Activated effector memory CD4-positive, alpha-beta T cell treated with anti-CD3 and anti-CD28 coated beads, Interleukin-2, amount 50 U/mL, for 16 hours (primary cell): ENCODE measurements at places on chromosomes 3 and 15.

DNA sequence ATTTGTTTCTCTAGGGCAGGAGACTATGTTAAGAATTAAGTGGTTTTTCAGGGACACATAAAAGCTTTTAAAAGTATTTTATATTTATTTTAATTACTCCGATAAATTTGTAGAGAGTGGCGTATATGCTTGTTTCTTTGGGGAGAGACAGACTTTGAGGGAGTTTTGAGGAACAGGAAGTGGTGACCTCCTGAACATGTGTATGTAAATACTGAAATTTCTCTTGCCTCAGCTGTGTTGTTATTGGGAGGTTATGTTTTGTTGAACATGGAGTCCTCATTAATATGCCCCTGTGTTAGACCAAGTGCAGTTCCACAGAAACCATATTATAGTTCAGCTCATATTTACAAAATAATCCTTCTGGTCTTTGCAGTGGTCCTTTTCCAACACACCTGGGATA is 41.8 kb upstream of the UTS2B start:
- DNase-seq = no peak

DNA sequence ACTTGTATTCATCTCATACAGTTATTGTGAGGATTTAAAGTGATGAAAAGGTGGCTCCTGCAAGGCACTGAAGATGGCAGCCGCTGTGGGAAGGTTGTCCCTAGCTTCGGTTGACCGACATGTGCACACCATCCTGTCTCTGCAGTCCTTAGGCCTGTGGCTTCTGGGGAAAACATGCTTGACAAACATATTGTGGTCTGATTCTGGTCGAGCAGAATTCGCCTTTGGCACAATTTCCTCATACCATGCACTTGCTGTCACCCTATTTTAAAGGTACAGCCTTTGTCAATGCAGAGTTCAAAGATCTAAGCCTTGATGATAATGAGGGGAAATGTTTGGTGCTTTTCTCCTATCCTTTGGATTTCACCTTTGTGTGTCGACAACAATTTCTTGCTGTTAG is 50.9 kb downstream of the PRICKLE2 start:
- DNase-seq = no peak

DNA sequence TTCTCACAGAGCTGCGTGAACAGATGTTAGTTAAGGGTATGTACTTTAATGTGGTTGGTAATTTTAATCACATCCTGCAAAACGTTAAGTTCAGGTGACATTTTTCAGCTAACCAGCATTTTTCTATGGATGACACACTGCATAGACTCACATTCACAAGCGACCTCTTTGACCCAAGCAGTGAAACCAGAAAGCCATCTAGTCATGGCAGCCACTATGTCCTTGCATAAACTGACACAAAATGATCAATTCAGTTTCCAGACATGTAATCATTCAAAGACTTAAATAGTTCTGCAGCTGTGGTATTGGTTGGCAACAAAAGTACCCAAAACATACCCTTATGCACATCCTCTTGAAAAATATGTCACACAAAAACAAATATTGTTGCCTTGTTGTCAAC is 7.4 kb upstream of the CAPN7 start:
- DNase-seq = no peak

GRCh38 chr3:144350125-144350524 is 378.5 kb downstream of the DIPK2A start:
- DNase-seq = no peak

- no peak for DNase-seq
Observed at GRCh38 chr3:79063624-79064023, 704.2 kb downstream of the ROBO1 start.

DNA sequence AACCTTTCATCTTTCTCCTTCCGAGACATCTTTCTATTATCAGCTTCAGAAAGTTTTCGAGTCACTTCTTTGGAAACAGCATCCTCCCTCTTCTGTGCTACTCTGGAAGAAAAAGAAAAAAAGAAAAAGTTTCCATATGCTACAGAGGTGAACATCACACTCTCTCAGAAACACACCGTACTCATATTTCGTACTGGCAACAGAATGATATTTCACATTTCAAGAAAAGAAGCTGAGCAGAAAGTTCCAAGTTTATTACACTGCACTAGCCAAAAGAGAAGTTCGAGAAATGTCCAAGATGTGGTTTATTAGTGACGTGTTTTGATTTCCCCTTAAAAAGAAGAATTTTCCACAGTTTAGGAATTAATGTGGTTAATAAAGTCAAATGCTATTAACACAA is 6.0 kb downstream of the SSR3 start:
- no peak for DNase-seq

- DNase-seq = no peak
Observed at GRCh38 chr15:33135355-33135781, 59.1 kb downstream of the FMN1 start.

DNA sequence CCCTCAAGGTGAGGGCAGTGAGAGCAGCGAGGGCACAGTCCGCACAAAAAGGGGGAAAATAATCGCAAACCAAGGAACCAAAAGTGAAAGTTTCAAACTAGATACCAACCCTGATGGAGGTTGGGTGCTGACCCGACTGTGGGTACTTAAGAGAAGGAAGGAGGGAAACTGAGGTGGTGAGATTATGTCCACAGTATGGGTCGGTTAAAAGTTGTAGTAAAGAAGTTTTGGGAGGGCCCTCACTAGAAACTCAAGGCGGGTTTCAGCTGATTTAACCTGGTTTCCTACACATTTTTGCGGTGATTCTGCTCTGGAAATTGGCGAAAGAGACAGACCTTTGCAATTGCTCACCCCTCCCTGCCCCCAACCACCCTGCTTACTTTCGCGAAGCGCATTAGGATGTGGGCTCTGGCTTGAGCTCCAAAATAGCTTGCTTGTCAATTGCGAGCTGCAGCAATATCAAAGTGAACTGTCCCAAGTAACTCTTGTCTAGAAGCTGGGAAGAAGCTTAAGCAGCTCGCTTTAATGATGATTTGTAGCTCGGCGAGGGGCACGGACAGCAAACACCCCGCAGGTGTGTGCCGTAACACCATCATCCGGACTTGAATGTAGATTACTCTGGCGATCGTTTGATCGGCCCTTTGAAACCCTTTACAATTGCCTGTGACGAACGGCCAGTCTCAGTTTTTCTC is 15.8 kb downstream of the SOX2 start:
- no peak for DNase-seq

DNA sequence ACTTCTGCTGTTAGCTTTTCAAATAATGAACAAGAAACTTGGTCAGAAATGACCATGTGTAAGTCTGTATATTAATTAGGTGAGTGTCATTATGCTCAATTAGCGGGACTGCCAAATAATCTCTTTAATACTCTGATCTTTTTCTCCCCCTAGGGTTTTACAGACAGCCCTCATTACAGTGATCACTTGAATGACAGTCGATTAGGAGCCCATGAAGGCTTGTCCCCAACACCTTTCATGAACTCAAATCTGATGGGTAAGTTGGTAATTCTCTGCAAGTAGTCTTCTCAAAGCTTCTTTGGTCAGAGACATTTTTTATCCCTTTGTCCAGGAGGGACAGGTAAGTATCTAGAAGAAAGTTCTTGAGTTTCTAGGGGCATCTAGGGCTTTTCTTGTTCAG is 173.2 kb downstream of the TCF12 start:
- DNase-seq = no peak

DNA sequence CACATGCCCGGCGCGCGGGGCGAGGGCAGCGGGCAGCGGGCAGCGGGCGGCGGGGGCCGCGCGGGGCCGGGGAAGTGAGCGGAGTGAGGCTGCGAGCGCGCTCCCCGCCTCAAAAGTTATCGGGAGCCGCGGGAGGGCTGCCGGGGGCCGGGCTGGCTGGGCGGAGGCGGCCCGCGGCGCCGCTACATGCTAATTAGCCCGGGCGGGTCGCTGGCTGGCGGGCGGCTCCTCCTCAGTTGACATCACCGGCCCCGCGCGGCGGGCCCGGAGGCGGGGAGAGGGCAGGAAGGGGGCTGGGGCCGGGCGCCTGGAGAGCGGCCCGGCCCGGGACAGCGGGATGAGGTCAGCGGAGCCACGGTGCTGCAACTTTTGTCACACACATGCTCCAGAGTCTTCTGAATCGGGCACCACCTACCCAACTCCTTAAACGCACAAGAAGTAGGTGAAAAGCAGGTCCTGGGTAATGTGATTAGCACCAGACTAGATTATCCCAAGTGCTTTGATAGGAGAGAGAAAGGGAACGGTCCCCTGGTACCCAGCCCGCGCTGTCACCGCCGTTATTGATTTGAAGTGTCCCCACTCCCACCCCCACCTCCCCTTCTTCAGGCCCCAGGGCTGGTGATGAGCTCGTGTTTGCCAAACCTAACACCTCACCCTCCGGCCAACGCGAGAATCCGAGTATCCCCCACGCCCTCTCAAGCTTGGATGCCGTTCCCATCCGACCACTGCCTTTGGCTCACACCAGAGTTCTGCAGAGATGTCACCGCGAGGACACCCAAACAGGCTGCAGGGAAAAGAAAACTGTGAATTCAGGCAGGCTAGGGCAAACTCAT is at the start of gene HEG1:
HEG1 (minus strand) TSS at position 85 of the 833 bp plus-strand sequence. CDS start 107 bp downstream, outside the sequence.
- peak; percentile 92 for DNase-seq

DNA sequence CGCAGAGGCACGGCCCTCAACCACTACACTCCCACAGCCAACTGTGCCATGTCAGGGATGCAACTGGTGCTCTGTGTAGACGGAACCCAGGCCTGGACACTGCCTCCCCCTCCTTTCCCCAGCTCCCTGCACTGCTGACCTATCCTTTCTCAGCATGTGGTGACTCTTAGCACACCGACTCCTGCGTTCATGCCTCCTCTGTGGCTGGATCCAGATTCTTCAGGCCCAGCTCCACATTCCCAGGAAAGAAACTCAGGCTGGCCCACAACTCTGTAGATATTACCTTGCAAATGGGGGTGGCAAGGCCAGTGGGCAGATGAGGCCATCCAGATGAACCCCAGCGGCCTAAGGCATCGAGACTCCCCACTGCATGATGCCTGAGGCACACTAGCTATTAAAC is 272.7 kb downstream of the OCA2 start:
- DNase-seq = peak; percentile 17

DNA sequence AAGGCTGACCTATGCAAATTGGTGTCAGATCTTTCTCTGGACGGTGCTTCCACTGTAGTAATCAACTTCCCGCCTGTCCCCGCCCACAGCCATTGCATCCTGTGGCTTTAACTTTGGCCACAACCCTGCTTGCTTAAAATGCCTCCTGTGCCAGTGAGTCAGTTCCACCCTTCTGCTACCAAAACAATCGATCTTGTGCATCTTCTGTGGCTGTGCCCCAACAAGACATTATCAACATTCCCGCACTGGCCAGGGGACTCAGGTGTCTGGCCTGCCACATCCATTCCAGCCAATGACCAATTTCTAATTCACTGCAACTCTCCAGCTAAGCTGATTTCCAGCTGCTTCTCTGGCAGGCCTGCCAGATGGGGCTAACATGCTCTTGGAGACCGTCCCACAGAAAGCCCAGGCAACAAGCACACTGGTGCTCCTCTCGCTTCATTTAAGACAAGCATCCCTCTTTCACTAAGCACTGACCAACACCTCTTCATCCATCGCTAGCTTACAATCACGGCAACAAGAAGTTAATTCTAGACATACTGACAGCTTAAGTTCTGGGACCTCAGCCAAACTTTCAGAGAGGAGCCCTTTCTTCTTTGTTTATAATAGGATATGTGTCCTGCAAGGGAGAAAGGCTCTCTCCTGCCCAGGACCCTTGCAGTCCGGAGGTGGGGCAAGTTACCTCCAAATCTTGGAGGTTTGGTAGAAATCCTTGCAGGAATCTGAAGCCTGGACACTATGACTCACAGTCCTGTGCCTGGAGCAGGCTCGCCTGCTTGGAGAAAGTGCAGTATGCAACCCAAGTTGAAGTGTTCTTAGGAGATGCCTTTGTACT is 6.7 kb downstream of the CA12 start:
- no peak for DNase-seq

GRCh38 chr3:8279476-8279875 is 222.1 kb upstream of the LMCD1 start:
- no peak for DNase-seq

GRCh38 chr15:80660119-80660518 is 35.0 kb upstream of the ABHD17C start:
- DNase-seq = no peak

DNA sequence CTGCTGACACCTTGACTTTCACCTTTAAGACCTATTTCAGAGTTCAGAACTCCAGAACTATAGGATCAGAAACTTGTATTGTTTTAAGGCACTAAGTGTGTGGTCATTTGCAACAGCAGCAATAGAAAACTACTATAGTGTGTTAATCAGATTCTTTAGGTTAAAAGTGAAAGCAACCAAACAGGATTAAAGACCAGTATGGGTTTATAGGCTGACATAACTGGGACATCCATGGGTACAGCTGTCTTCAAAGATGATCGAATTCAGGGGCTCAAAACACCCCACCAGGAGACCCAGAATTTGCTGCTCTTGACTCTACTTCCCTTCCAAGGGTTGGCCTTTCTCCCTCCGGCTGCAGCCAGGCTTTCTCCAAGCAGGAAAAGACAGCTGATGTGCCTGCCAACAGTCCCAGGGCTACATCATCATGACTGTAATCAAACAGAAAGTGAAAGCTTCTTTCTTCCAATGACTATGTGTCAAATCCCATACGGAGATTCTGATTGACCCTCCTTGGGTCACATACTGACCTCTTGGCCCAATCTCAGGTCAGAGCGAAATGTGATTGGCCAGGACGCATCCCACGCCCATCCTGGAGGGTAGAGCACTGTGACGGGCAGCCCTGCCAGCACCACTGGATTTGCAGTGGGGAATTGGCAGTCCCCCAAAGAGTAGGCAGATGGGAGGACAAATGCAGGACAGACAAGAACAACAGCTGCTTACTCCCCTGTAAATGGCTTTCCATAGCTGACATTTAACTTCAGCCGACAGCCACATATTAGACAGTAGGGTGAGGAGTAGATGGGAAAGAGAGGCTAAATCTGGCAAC is 51.4 kb upstream of the RNF7 start:
- no peak for DNase-seq

- DNase-seq = no peak
Observed at GRCh38 chr3:114700637-114701234, 406.9 kb downstream of the TIGIT start.

- DNase-seq = peak; percentile 85
Observed at GRCh38 chr3:172511783-172512762, 11.2 kb downstream of the TNFSF10 start.

DNA sequence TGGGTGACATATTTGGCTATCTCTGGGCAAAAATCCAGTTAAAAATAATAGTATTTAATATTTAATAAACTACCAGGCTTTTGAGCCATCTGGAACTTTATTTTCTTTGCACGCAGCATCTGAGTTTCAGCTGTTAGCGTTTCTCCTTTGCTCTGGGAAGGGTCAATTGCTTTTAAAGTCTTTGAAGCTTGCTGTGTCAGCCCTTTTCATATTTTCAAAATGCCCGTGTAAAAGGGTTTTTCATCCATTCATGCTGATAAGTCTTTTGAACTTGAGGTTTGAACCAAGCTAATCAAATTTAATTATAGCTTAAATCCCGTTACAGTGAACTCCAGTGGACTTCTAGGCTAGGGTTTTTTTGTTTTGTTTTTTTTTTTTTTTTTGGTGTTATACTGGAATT is 79.1 kb downstream of the SLC25A26 start:
- no peak for DNase-seq

DNA sequence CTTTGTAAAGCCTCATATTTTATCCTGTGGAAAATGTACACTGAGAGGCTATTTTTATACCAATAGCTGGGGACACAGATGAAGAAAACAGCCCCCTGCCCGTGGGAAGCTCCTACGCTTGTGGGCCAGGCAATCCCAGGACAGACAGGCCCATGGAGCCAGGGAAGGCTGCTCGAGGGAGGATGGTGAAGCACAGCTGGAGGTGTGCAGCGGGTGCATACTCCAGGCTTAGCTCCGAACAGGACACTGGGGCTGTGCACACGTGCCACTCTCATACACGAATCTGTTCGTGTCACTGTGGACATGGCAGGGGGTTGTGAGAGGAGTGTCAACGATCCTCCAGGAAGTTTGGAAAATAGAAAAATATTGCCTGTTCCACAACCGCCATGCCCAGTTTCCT is 36.1 kb downstream of the SMAD6 start:
- no peak for DNase-seq
